ENCODE measurements at places on chromosomes 1 and 21. TPM values are rescaled to one million over a fixed set of nuclear protein-coding genes. Genes with fewer than 3 reads are reported as not detected.

DNA sequence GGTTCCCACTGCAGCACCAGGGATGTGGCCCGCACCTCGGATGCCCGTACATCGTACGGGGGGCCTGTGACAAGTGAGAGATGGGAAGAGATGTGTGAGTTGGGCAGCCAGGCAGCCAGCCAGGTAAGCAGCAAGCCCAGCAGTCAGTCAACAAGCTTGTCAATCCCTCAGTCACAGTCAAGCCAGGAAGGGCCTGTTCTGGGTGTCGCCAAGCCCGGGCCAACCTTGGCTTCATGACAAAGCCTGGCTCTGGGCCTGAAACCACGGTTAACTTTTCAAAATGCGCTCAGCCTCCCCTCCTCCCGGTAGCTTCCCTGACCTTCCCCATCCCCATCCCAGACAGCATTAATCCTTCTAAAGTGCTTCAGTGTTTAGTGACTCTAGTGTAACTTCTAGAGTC lies 31.8 kb downstream of the MYOM3 start:
- no peaks in the 10 kb centered on the region for H3K4me1 ChIP-seq
- H3K36me3 ChIP-seq, result no peaks in the 10 kb centered on the region
- peak; percentile 38 for DNase-seq
- H3K4me3 ChIP-seq, result no peak overlapping the region

GRCh38 chr1:167457936-167458584 lies 60.3 kb downstream of the CD247 start:
- no peak overlapping the region for H3K4me3 ChIP-seq
- H3K27me3 ChIP-seq, result no peaks in the 10 kb centered on the region
- no peaks in the 10 kb centered on the region for H3K36me3 ChIP-seq
- DNase-seq, result no peak

GBP6 gene
- 0.05 TPM for polyA plus RNA-seq

DNA sequence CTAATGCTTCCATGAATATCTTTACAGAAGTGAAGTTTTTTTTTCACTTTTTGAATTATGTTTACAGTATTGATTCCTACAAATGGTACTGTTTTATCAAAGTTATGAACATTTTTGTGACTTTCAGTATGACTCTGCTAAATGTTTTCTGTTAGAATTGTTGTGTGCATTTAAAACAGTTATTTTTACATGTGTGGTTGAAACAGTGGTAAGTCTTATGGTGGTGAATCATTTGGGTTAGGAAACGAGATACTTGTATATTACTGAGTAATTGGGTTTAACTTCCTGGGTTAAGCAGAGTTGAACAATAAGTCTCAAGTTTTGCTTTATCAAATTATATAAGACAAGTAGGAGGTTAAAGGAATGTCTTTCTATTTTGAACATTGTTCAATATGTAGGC lies 66.8 kb downstream of the VPS13D start:
- H3K4me1 ChIP-seq, result no peaks in the 10 kb centered on the region
- H3K36me3 ChIP-seq, result no peaks in the 10 kb centered on the region
- no peaks in the 10 kb centered on the region for H3K27me3 ChIP-seq

- no peak for DNase-seq
- no peaks in the 10 kb centered on the region for H3K36me3 ChIP-seq
- H3K4me3 ChIP-seq, result no peak overlapping the region
- no peaks in the 10 kb centered on the region for H3K4me1 ChIP-seq
These were observed 34.6 kb downstream of the CFAP57 start for GRCh38 chr1:43206600-43207228.

LCE3D gene
- not detected for polyA plus RNA-seq

- H3K36me3 ChIP-seq, result no peaks in the 10 kb centered on the region
- no peak overlapping the region for H3K4me3 ChIP-seq
- H3K4me1 ChIP-seq, result no peaks in the 10 kb centered on the region
- H3K27me3 ChIP-seq, result no peaks in the 10 kb centered on the region
These were observed 27.8 kb downstream of the SDC3 start for GRCh38 chr1:30880678-30881318.

GRCh38 chr1:7856345-7856744 lies 3.5 kb upstream of the UTS2 start:
- no peak overlapping the region for H3K27ac ChIP-seq
- H3K4me3 ChIP-seq, result no peak overlapping the region
- no peaks in the 10 kb centered on the region for H3K36me3 ChIP-seq

- no peak for DNase-seq
- H3K36me3 ChIP-seq, result no peaks in the 10 kb centered on the region
- H3K4me3 ChIP-seq, result no peak overlapping the region
- H3K4me1 ChIP-seq, result no peaks in the 10 kb centered on the region
- H3K27me3 ChIP-seq, result no peaks in the 10 kb centered on the region
- H3K27ac ChIP-seq, result no peak overlapping the region
These were observed 24.5 kb downstream of the RAB7B start for GRCh38 chr1:205978676-205979075.

DNA sequence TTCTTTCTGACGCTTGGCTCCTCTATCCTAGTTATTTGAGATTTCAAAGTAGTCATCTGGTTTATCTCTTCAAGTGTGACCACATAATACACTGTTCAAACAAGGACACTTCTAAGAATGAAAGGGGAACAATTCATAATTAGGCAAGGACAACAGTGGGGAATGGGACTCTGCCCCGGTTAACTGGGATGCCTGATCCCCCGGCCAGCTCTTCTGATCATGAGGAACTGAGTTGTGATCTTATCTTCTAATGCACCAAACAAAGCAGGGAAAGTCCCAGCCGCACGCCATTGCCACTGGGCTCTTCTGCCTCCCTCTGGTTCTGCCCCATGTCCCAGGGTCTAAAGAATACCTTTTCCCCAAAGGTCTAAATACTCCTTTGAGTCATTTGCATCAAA lies 158.2 kb upstream of the IRF2BP2 start:
- no peak for DNase-seq
- no peaks in the 10 kb centered on the region for H3K36me3 ChIP-seq
- no peak overlapping the region for H3K4me3 ChIP-seq
- peaks cover 4% of the 10 kb centered on the region for H3K4me1 ChIP-seq
- no peaks in the 10 kb centered on the region for H3K27me3 ChIP-seq

GRCh38 chr1:212930986-212931678 lies 19.2 kb upstream of the VASH2 start:
- no peak overlapping the region for H3K4me3 ChIP-seq
- no peaks in the 10 kb centered on the region for H3K4me1 ChIP-seq
- H3K27ac ChIP-seq, result no peak overlapping the region
- H3K27me3 ChIP-seq, result no peaks in the 10 kb centered on the region
- no peak for DNase-seq

DNA sequence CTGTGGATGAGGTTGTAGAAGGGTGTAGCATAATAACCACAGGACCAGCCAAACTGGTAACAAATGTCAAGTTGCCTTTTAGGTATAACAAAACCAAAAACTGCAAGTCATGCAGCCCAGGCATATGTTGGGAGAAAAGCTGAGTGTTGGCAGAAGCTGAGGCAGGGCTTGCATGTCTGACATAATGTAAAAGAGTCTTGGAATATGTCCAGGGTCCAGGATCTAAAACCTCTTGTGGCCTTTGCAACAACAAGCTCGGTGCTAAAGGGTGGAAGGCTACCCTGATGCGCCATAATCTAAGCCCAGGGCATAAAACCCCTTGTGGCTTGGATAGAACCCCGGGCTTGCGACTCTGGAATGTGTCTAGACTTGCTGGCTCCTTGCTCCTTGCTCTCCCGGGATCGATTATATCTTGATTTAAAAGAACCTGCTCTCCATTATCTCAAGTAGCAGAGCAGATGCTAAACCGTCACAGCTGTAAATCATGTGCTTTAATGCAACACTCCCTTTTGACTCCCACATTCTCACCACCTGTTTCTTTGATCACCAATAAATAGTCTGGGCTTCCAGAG lies 26.5 kb upstream of the SLC35A3 start:
- H3K36me3 ChIP-seq, result no peaks in the 10 kb centered on the region
- H3K4me3 ChIP-seq, result no peak overlapping the region
- no peaks in the 10 kb centered on the region for H3K4me1 ChIP-seq
- no peaks in the 10 kb centered on the region for H3K27me3 ChIP-seq
- no peak for DNase-seq

LRRC3 gene
- polyA plus RNA-seq, result 0.66 TPM

DNA sequence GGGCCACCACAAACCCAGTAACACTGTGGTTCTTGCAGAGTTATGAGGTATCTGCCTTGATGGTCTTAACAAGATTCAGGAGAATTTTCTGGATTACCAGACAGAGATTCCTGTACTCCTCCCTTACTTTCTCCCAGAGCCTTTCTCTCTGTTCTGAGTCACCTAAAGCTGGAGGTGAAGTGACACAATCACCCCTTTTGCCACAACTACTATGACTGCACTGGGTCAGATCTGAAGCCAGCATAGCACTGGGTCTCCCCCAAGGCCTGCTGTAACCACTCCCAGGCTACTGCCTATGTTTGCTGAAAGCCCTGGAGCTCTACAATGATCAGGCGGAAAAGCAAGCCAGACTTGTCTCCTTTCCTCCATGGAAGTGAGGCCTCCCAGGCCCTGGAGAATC lies 156.7 kb upstream of the NEGR1 start:
- H3K4me1 ChIP-seq, result no peaks in the 10 kb centered on the region
- no peak overlapping the region for H3K27ac ChIP-seq
- no peaks in the 10 kb centered on the region for H3K36me3 ChIP-seq
- no peak for DNase-seq

DNA sequence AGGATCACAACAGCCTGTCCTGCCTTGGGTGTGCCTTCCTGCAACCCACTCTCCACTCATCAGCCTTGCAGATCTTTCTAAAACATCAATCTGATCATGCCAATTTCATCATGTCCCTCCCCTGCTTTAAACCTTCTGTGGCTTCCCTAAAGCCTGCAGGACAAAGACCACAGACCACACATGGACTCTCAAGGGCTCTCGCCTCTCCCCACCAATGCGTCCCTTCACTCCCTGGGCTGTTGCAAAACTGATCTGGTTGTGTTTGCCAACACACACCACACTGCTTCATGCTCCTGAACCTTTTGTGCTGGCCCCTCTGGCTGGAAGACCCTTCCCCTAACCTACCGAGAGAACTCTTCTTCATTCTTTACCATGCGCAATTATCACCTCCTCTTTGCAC lies 72.4 kb downstream of the ITPKB start:
- no peaks in the 10 kb centered on the region for H3K27me3 ChIP-seq
- no peaks in the 10 kb centered on the region for H3K36me3 ChIP-seq
- no peak overlapping the region for H3K27ac ChIP-seq
- DNase-seq, result no peak

DNA sequence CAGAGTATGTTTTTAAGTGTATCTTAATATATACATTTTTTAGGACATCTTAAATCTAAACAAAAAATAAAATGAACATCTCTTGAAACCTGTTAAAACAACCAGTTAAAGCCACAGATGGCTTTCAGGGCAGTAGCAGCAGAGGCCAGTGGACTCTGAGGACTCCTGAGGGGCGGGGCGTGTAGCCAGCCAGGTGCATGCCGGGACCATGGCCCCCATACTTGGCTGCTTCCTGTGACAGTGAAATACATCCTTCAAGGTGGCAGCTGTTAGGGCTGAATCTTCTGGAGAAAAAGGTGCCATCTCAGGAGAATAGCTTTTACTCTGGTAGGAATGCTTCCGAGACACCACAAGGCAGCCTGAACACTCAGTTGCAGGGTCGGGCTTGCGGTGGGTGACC lies 9.6 kb downstream of the RHOU start:
- no peaks in the 10 kb centered on the region for H3K27me3 ChIP-seq
- no peak overlapping the region for H3K27ac ChIP-seq
- no peaks in the 10 kb centered on the region for H3K36me3 ChIP-seq
- no peak for DNase-seq
- H3K4me1 ChIP-seq, result peaks cover 8% of the 10 kb centered on the region

GRCh38 chr1:109768820-109769219 lies 5.1 kb upstream of the EPS8L3 start:
- H3K4me1 ChIP-seq, result no peaks in the 10 kb centered on the region
- no peak for DNase-seq
- H3K27me3 ChIP-seq, result no peaks in the 10 kb centered on the region
- no peak overlapping the region for H3K4me3 ChIP-seq
- H3K36me3 ChIP-seq, result no peaks in the 10 kb centered on the region
- no peak overlapping the region for H3K27ac ChIP-seq
